Natural killer cell (primary cell): ENCODE measurements at places on chromosomes 6 and 20. TPM values are rescaled to one million over a fixed set of nuclear protein-coding genes. Genes with fewer than 3 reads are reported as not detected.

Gene SSTR4
- not detected for total RNA-seq

Gene SLC52A3
- total RNA-seq = not detected

Gene EEF1A2
- 0.35 TPM for total RNA-seq

- no peak for DNase-seq
- no peak overlapping the region for H3K4me3 ChIP-seq
- no peaks in the 10 kb centered on the region for H3K36me3 ChIP-seq
- H3K27me3 ChIP-seq = no peaks in the 10 kb centered on the region
- no peak overlapping the region for H3K27ac ChIP-seq
- H3K4me1 ChIP-seq = no peaks in the 10 kb centered on the region
These were observed 105.2 kb downstream of the TFAP2A start for GRCh38 chr6:10309457-10310329.
